ENCODE measurements at places on chromosomes 13 and 19. TPM values are rescaled to one million over a fixed set of nuclear protein-coding genes. Genes with fewer than 3 reads are reported as not detected.

The ZFP36 gene
- 72.4 TPM for total RNA-seq

The NRTN gene
- total RNA-seq = not detected

DNA sequence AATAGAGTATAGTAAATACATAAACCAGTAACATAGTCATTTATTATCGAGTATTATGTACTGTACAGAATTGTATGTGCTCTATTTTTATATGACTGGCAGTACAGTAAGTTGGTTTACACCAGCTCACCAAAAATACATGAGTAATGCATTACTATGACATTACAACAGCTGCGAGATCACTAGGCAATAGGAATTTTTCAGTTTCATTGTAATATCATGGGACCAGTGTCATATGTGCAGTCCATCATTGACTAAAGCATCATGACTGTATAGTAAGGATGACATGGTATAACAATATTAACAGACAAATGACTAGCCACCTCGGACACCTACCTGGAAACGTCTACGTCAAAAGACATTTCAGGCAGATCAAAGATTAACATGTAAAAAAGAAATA, 33.6 kb downstream of the ATP7B start:
- DNase-seq = no peak

DNA sequence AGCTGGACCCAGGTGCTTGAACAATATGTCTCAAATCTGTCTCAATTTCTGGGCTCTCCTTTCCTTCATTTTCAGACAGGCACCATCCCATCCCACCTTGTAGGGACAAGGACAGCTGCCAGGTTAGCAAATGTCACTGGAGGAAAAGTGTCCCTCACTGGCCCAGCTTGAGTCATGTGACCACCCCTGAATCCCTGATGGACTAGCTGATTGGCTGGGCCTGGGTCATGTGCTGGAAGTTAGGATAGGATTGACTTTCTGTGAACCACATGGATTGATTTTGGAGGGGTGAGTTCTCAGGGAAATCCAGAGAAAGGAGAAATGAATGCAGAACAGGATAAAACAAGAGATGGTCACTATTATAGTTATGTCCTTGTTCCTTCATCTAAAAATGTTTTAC, 28.2 kb upstream of the FXYD3 start:
- DNase-seq = no peak

GRCh38 chr19:28582796-28583195, 630.2 kb downstream of the UQCRFS1 start:
- no peak for DNase-seq

DNA sequence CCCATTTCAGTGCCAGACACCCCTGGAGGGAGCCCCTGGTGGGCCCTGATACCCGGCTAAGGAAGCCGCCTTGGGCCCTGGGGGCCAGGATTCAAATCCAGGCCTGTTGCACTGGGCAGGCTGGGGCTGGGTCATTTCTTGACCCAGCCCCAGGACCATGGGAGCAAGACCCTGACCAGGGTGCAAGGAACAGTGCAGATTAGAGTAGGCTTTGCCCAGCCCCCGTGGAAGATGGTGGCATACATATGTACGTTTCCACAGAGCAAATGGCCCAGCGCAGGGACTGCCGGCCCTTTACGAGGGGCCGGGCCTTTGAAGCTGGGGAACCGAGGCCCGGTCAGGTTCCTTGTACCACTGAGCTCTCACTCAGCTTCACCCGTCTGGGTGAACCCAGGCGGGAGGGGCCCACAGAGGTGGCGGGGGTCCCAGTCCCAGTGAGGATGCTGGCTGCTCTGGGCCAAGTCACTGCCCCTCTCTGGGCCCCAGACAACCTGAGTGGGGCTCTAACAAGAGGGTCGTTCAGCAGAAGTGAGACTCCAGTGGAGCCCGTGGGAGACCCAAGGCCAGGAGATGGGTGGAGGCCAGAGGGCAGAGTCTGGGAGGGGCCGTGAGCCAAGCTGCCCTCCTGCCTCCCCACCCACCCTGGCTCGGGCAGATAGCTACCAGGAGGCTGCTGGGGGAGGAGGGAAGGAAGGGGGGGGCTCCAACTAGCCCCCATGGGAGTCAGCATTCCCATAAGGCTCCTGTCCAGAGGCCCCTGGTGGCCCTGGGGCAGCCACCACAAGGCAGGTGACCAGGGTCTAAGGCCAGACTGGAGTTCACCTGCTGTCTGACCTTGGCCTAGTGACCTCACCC, 2.7 kb downstream of the MKNK2 start:
- DNase-seq = no peak

DNA sequence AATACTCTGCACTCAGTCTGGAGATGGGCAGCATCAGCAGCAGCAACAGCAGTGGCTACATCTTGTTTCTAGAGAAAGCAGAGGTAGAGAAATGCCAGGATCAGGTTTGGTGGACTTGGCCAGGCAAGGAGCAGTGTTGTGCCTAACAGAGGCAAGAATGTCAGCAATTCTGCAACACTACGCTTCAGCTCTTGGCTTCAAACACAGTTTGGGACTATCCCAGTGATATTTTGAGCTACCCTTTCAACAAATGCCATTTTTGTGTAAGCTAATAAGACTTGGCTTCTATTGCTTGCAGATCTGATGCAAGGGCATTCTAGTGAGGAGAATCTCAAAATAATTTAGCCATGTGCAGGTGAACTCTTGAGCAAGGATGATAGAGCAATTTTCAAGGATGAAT, 271.3 kb downstream of the PCDH20 start:
- no peak for DNase-seq

DNA sequence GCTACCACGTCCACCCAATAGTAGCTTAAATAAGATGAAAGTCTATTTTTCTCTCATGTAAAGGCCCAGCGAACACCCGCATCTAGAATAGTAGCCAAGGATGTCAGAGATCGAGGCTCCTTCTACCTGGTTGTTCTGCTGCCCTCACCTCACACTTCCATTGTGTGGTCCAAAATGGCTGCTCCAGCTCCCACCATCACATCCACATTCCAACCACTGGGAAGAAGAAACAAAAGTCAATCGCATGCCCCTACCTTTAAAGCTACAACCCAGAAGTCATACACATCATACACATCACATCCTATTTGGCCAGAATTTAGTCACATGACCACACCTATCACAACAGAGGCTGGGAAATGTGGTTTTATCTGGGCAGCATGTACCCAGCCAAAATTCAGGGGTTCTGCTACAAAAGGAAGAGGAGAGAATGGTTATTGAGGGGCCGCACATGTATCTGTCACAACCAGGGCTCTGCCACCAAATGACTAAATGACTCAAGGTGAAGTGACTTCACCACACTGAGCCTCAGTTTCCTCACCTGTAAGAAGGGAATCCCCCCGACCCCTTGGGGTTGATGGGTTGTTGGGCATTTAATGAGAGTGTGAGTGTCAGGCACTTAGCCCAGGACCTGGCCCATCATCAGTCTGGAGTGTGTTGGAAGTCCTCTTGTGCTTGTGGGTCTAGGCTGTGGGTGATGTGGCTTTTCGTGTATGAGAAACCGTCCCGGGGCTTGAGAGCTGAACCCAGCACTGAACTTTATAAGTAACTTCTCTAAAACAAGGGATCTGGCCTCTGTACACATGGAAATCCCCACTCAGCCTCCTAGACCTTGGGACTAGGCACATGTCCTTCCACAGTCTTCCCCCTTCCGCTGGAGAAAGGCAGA, 10.2 kb upstream of the CBLC start:
- DNase-seq = peak; percentile 55

The SIGLEC5 gene
- total RNA-seq = not detected

- DNase-seq = no peak
These were observed 24.6 kb downstream of the DCT start for GRCh38 chr13:94454906-94455305.

The VSTM2B gene
- total RNA-seq = not detected

DNA sequence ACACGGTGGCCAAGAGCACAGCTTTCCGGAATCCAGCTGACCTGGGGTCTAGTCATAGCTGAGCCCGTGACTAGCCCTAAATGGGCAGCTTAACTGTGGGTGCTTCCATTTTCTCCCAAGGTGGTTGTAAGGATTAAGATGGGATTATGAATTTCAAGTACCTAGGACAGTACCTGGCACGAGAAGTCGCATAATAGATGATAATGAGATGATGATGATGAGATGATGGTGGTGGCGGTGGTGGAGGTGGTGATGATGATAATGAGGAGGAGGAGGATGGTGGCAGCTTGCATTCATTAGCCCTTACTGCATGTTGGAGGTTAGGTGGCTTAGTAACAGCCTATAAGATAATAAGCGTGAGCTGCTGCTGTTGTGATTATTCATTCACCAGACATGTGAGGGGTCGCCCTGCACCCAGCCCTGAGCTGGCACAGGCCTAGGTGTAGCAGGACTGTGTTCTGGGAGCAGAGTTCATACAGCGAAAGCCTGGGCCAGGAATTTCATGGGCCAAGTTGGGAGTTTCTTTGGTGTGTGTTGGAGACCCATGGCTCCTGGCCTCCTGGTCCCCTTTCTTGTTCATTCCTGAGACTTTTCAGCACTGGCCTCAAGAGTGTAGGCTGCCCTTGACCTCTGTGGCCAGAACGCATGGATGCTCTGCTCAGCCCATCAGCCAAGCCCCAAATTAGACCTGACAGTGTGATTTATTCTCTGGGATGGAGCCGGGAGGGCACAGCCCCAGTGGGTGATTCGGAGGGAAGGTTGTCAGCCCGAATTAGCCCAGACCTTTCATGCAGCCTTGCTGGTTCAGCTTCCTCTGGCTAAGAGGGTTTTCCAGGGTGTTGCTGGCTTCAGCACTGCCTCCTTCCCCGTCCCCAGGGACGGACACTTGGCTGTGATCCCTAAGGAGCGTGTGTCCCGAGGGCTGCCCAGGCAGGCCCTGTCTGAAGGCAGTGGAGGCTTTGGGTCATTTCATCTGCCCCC, 128.8 kb downstream of the SIPA1L3 start:
- no peak for DNase-seq

The TMEM255B gene
- total RNA-seq = 1.9 TPM

The ZNF44 gene
- total RNA-seq = 11.6 TPM

DNA sequence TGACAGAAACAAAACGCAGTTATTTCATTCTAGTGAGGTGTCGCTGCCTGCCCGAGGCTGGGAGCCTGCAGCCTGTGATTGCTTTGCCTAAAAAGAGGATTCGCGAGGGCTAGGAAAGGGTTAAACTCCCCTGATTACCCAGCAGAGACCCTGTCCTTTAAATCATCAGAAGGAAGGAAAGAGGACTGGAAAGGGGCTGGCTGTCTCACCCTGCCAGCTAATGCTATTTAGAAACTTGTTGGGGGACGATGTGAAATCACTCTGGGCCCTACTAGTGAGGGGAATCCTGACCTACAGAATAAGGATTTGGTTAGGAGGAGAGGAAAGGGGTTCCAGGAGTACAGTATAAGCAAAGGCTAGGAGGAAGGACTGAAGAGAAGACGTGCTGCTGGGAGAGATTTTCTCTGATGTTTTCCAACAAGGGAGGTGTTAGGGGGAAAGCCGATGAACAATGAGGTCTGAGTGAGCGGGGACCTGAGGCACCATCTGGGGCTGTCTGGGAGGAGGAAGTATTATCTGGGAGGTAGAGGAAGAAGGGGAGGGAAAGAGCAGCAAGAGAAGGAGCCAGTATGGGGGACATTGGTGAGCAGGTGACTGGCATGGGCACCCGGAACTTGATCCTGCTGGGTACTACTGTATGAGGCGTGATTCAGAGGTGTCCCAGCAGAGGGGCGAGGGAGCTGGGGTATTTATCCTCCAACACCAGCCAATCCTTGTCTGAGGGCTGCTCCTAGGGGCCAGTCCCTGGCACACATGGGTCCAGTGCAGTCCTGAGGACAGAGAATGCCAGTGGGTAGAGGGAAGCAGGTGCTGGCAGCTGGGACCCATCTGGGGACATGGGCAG, 55.7 kb upstream of the PTPRS start:
- DNase-seq = no peak

The SOX21 gene
- total RNA-seq = not detected

- DNase-seq = no peak
These were observed 813 bp upstream of the MCOLN1 start for GRCh38 chr19:7521551-7522071.

The FCAR gene
- not detected for total RNA-seq

DNA sequence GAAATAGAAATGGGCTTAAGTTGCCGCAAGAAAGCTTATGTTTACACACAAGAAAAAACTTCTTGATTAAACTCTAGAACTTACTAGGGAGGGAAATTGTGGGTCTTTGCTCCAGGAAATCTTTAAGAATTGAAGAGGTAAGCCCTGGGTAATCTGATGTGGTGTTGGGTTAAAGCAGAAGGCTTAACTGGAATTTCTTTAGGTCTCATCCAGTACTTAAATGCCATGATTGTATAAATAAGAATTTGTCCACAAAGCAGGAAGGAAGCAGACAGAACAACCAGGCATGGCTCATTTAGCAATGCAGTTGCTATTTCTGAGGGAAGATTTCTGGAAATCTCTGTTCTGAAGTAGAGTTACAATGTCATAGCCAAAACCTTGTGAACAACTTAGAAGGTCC, 360.4 kb downstream of the KLF5 start:
- no peak for DNase-seq

The VMAC gene
- 6.8 TPM for total RNA-seq

The FLT3 gene
- total RNA-seq = not detected

- DNase-seq = peak; percentile 49
These were observed 3.9 kb upstream of the PLPP2 start for GRCh38 chr19:294946-295686.

- DNase-seq = peak; percentile 64
These were observed 129.8 kb downstream of the DLEU7 start for GRCh38 chr13:50713523-50714248.

The PROSER3 gene
- 48.0 TPM for total RNA-seq
